ENCODE measurements at places on chromosomes 12 and 14.
A peak's percentile ranks its signal among the peaks of the same experiment; 100 is the strongest.

GRCh38 chr12:51913071-51914033 is 6.0 kb downstream of the ACVRL1 start:
- no peak for DNase-seq

DNA sequence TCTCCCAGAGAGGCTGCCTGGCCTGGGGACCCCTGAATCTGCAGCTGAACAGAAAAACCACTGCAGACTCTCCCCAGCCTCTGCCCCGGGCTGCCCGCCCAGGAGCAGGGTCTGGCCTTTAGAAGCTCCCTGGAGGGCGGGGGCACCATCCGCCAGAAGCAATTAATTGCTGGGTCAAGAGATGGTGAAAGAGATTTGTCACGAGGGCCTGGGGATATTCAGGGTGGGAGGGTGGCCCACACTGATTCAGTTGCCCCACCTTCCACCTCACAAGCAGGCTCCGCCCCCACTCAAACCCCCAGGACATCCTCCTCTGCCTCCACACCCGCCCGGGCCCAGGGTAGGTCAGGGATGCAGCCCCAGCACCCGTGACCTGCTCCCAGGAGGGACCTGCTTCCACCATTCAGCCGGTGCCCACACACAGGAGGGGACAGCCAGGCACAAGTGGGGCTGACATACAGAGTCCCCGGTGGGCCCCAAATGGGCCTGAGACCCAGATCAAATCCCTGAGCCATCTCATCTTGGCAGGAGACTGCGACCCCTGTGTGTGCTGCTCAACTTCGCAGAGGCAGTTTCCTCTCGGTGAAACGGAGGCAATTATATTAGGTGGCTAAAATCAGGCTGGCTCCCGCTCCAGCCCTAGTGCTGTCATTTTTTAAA is 23.0 kb downstream of the NCOR2 start:
- DNase-seq = no peak

- peak; percentile 11 for DNase-seq
Observed at GRCh38 chr12:115758877-115759620, 518.4 kb downstream of the MED13L start.

GRCh38 chr12:91355150-91356006 is 172.8 kb upstream of the DCN start:
- peak; percentile 82 for DNase-seq

- peak; percentile 30 for DNase-seq
Observed at GRCh38 chr12:64675795-64676194, 65.5 kb downstream of the RASSF3 start.

- peak; percentile 87 for DNase-seq
Observed at GRCh38 chr14:105118646-105119407, 49.7 kb downstream of the JAG2 start.

GRCh38 chr12:111268738-111269572 is 99.9 kb downstream of the PHETA1 start:
- peak; percentile 23 for DNase-seq

DNA sequence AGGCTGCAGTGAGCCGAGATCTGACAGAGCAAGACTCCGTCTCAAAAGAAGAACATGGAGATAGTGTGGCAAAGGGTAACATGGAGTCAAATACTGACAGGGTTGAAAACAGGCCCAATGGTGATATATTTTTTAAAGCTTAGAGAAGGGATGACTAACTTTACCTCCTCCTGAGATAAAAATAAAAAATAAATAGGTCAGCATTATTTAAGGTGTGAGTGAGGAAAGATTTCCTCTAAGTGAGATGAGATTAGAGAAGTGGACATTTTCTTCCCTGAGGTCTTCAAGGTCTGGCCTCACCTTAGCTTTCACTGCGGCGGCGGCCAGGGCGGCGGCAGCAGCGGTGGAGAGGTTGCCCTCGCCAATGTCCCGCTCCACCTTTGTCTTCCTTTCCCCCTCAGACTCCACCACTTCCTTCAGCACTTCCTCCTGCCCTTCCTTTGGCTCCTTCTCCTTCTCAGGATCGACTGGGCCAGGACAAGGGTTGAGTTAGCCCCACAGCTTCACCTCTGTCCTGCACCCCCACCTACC is 11.1 kb downstream of the MYL6 start:
- DNase-seq = no peak

All from PC-3 (cell line).